ENCODE measurements at places on chromosomes 3 and 15. TPM values are rescaled to one million over a fixed set of nuclear protein-coding genes. Genes with fewer than 3 reads are reported as not detected.

Gene CNTN3
- not detected for total RNA-seq

Gene CGNL1
- total RNA-seq: 0.81 TPM

Gene RPSA
- total RNA-seq: 2,861 TPM

Gene RAB11A
- total RNA-seq: 293 TPM

Gene HGD
- 16.4 TPM for total RNA-seq

Gene RHCG
- 41.8 TPM for total RNA-seq

All from A549 treated with Hydrocortisone at 1 μM for 4 hours (cell line).